Fibroblast of skin of left biceps (primary cell): ENCODE measurements at places on chromosomes 3 and 15.
A peak's percentile ranks its signal among the peaks of the same experiment; 100 is the strongest.

- DNase-seq = no peak
These were observed 82.3 kb upstream of the MFGE8 start for GRCh38 chr15:88995449-88995848.

DNA sequence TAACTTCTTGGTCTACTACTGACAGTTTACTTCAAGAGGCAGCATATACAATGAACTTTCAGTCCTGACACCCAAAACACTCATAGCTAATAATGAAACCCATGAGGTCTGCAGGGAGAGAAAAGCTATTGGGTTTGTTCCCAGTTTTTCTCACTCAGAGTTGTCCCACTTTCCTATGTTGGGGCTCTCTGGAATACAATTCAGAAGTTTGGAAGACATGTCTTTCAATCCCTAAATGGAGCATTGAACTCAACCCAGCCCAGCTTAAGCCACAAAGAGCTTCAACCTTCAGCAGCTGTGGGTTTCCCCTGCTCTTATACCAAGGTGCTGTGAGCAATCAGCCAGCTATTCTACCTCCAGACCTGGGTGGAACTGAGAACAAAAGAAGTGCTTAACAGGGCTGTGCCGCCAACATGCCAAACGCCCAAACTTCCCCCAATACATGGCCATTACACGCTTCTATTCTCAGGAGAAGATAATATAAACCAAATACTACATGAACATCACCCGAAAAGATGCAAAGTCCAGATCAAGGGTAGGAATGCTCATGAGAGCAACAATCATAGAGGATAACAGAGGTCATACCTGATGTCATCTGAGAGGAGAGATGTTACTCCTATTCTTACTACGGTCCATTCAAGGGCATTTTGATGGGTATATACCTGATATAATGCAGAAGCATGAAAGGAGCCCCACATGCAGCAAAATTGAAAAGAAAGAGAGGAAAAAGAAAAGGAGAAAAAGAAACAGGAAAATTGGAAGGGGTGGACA, 131.2 kb upstream of the TGFBR2 start:
- no peak for DNase-seq

DNA sequence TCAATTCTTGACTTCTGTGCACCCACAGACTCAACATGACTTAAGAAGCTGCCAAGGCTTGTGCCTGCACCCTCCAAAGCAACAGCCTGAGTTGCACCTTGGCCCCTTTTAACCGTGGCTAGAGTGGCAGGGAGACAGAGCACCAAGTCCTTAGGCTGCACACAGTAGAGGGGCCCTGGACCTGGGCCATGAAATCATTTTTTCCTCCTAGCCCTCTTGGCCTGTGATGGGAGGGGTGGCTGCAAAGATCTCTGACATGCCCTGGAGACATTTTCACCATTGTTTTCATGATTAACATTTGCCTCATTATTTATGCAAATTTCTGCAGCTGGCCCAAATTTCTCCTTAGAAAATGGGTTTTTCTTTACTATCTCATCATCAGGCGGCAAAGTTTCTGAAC, 836.8 kb downstream of the ZPLD1 start:
- DNase-seq = no peak

DNA sequence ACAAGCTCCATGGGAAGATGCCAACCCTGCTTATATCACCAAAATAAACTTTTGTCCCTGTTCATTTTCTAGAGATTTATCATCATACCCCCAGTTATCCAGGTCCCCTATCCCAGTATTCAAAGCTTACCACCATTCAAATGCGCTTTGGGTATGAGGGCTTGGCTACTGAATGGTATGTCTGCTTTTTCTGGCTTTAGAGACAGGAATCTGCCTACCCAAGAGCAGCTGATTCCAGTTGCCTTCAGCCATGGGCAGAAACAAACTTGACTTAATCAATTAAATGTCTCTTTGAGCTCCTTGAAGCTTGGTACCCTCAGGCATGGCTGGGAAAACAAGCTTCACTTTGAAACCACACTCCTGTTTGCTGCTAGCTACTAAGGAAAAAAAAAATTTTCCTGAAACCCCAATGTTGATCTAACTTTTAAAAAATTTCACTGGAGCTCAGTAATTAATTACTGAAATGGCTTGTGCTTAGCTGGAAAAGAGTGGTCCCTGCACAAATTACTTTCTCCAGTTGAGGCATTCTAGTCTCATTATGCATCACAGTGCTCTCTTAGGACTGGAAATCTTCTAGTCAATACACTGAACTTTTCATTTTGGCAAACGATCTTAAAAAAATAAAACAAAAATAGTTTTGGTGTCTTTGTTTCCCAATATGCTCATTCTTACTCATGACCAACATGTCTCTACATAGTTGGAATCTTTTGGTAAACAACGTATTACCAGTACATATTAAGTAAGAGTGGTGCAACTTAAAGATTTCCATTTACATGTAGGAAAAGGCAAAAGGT, 242.8 kb downstream of the DTWD1 start:
- DNase-seq = peak; percentile 87

GRCh38 chr15:57460208-57460816, 84.0 kb downstream of the CGNL1 start:
- no peak for DNase-seq

DNA sequence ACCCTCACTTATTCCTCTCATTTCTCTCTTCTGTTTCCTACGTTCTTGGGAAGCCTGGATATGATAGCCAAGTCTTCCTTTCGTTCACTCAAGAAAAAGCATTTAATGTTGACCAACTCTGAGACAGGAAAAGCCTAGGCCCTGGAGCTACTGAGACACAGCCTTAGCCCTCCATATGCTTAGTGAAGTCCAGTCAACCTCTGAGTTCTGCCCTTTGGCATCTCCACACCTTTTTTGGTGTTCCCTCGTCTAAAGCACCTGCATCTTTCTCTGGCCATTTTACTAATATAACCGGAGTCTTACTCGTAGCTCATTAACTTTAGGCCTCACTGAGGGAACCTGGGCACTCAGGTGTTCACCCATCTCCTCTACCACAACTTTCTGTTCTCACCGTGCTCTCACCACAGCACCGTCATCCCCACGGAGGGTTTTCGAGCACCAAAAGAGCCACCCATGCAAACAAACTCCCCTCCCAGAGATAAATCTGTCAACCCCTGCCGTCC, 632 bp downstream of the MTHFS start:
- no peak for DNase-seq

DNA sequence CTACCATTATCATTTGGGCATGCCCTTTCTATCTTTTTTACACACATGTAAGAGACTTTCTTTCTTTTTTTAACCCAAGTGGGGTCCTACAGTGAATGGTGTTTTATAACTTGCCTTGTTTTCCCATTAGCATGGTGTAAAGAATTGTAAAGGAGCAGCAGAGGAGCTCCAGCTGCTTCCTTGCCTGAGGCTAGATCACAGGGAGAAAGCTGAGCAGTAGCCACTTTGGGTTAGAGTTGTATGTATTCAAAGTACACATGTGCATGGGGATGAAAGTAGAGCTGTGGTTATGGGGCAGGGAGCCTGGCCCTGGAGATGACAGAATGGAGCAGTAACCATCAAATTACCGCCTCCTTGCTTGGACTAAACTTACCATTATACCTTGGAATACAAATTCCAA, 231.1 kb upstream of the PDZRN3 start:
- DNase-seq = no peak

DNA sequence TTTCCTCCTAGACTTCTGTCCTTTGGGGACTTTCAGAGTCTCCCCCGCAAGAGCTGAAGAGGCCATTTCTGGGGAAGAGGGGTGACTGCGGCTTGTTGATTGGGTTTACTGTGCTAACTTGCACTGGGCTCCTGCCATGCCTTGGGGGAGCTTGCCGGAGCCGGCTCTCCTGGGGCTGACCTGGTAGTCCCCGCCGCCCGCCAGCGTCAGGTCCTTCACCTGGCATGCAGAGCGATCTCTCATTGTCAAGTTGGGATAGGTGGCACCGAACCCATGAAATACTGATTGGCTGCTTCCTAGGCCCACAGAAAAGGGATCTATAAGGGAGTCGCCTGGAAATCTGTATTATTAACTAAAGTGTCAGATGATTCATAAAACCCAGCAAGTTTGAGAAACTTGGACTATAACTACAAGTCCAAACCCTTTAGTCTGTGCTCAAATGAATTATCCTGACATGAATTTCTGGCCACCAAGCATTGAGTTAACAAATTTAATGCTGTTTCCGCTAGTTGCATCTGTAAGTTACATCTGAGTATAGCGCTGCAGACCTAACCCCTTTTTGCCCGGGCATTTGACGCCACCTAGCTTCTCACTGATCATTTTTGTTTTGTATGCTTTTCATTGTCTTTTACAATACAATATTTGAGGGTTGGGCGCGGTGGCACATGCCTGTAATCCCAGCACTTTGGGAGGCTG, 607 bp upstream of the IMP3 start:
- DNase-seq = no peak

- DNase-seq = no peak
These were observed 291.4 kb upstream of the UMPS start for GRCh38 chr3:124438813-124439212.

- no peak for DNase-seq
These were observed 42.4 kb upstream of the STRIT1 start for GRCh38 chr3:155335724-155336354.

- DNase-seq = no peak
These were observed 183.6 kb downstream of the EPHB1 start for GRCh38 chr3:134978658-134979057.

DNA sequence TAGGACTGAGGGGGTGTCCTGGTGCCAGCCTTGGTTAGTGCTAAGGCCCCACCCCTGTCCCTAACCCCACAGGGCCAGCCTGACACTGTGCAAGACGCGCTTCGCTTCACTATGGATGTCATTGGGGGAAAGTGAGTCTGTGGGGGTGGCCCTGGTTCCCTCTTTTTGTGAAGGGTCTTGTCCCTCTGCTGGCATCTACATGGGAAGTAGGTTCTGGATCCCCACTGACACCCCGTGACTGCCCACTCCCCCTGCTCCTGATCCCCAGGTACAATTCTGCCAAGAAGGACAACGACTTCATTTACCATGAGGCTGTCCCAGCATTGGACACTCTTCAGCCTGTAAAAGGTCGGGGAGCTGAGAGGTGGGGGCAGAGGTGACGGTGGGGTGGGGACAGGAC, 26.4 kb downstream of the PTPN23 start:
- DNase-seq = no peak

DNA sequence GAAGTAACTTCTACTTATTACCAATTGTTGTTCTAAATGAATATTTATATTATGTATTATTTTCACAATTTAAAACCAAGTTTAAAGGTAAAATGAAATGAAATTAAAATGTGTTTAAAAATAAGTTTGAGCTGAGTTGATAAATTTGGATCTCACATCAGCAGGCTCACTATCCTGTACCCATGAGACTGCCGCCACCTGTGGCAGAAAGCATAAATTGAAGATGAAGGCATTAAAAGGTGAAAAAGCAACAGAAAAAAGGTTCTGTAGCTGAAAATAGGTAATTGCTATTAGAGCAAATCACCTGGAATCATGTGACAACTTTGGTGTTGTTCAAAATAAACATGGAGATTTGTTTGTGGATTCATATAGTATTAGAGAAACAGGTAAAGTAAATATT, 133.0 kb upstream of the CADM2 start:
- DNase-seq = no peak

- no peak for DNase-seq
These were observed 977.6 kb downstream of the MCTP2 start for GRCh38 chr15:95208988-95209387.

GRCh38 chr3:128217702-128218547, 64.6 kb downstream of the EEFSEC start:
- DNase-seq = no peak

GRCh38 chr3:44019736-44020135, 221.9 kb upstream of the TOPAZ1 start:
- no peak for DNase-seq

- no peak for DNase-seq
These were observed 36.8 kb downstream of the CA12 start for GRCh38 chr15:63344731-63345390.

DNA sequence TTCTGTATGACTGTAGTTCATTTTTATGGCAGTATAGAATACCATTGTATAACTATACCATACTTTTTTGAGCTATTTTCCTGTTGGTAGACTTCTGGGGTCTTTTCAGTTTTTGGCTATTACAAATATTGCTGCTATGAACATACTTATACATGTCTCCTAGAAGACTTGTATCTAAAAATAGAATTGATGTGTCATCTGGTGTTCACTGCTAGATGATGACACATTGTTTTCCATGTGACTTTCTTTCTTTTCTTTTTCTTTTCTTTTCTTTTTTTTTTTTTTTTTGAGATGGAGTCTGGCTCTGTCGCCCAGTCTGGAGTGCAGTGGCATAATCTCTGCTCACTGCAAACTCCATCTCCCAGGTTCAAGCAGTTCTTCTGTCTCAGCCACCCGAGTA, 69.8 kb downstream of the SH3GL3 start:
- no peak for DNase-seq

DNA sequence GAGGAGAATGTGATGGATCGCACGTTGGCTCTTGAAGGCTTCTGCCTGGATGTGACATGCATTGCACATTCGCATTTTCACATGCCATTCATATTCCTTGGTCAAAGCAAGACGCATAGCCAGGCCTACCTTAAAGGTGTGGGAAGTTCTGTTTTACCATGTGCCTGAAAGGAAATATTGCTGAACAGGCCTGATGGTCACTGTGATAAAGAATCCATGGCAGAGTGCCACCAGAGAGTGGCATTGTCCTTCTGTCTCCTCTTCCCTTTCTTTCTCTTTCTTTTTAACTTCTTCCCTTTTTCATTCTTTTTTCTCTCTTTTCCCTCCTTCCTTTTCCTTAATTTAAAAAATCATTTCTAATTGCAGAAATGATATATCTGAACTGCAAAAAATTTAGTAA, 15.9 kb upstream of the MITF start:
- no peak for DNase-seq

DNA sequence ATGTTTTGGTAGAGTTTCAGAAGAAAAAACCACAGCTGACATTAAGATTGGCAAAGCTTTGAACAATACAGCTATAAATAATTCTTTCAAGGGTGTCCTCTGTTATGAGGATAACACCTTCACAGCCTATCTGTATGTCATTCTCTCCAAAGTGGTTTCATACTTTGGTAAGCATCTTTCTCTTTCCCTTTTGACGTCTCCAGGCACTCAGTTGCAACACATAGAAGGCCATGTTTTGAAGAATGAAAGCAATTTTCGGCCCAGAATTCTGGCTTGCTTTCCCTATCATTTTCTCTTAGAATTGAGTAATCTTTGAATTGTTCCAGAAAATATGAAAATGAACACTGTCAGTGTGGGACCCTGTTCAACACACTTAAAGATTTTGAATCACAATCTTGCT, 200.0 kb upstream of the CBLB start:
- peak; percentile 13 for DNase-seq

DNA sequence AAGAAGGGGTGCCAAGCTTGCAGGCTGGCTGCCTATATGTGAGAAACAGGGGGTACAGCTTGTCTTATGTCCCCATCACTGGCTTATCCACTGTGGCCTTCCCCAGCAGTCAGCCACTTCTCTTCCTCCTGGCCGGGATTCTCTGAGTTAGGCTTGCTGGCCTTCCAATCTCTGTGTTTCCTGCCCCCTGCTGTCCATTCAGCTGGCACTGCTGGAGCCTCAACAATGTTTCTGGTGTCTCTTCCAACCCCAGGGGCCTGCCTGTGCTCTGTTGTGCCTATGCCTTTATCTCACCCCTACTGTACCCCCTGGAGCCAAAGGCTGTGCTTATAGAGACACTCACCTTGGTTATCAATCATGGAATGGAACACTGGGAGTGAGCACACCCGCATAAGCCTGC, 36.5 kb downstream of the ANAPC13 start:
- DNase-seq = no peak

GRCh38 chr15:65300924-65301441, 3.5 kb upstream of the RNU5B-1 start:
- no peak for DNase-seq
